NK-92 treated with Interleukin-12 subunit alpha and Interleukin-12 subunit beta, amount 100 ng/mL, for 24 hours (cell line): ENCODE measurements at places on chromosomes 5 and 9.

- DNase-seq = no peak
Observed at GRCh38 chr9:114167591-114168091, 12.3 kb downstream of the COL27A1 start.

GRCh38 chr5:2208239-2208544, 325.5 kb upstream of the IRX4 start:
- no peak for DNase-seq

DNA sequence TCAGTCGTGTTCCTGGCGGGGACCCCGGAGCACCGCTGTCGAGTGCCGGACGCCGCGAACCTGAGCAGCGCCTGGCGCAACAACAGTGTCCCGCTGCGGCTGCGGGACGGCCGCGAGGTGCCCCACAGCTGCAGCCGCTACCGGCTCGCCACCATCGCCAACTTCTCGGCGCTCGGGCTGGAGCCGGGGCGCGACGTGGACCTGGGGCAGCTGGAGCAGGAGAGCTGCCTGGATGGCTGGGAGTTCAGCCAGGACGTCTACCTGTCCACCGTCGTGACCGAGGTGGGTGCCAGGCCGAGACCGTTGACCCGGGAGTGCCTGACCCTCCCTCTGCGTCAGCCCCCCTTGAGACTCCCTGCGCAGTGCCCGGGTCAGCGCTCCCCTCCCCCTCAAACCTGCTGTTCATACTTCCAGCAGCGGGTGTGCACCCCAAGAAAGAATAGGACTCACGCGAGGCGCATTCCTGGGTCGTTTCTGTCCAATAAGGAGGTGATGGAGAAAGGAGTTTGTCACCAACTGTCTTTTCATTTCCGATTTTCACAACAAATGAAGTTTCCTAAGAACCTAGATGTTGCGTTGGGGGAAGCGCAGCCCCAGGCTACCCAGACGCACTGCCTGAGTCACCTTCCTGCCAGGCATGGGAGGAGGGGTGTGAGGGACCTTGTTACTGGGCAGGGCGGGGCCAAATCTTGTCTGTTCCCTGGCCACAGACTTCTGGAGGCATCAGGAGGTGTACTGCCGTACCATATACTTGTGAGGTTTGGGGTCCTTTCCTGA, 722 bp downstream of the SLC22A4 start:
- DNase-seq = peak; percentile 84

DNA sequence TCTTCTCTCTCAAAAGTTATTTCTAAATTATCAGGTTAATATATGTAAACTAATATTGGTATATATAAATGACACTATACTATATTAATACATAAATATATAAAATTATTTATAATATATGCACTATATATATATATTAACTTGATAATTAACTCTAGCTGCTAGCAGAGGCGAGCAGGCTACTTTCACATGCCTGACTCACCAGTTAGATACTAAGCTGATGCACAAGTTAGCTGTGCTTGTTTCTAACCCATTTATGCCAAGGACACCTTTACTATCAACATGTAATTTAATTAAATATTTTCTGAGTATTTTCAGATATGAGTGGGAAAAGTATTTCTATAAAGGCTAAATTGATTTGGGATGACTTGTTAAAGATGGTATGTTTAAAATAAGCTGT, 70.1 kb downstream of the TRIO start:
- DNase-seq = no peak

DNA sequence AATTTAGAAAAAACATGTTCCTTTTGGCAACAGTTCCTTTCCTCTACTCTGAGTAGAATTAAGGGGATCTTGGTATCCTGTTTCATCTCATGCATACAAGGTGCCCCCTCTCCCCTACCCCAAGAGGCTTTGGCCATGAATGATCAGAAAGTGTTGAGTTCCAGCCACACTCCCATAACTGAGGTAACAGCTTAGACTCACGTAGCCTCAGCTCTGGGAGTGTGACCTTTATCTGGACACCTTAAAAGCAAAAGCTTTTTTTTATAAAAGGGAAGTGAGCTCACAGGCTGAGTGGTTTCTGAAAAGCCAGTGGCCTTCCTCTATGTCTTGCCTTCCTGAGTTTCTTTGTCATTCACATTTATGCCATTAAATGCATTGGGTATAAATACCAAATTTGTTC, 900 bp upstream of the HAVCR2 start:
- DNase-seq = peak; percentile 21

- DNase-seq = no peak
Observed at GRCh38 chr5:15495026-15495425, 5.0 kb upstream of the FBXL7 start.

DNA sequence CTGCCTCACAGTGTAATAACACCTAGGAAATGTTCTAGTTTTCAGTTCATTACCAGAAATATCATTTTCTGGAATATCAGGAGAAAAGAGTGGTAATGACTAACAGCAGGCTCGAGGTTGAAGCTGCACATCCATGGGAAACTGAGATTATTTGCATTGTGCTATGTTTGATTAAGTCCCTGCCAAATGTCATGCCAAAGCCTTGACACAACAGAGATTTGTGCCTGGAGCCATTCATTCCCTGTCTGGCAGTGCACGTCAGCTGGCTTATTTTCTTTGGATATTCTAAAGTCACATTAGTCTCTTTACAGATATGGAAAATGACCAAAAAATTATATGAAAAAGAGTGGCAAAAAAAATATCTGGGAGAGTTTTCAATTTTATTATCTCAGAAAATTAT, 848.0 kb downstream of the PTPRD start:
- no peak for DNase-seq

- no peak for DNase-seq
Observed at GRCh38 chr5:59000211-59000610, 417.3 kb downstream of the RAB3C start.

- no peak for DNase-seq
Observed at GRCh38 chr9:123225995-123226394, 42.4 kb downstream of the STRBP start.

DNA sequence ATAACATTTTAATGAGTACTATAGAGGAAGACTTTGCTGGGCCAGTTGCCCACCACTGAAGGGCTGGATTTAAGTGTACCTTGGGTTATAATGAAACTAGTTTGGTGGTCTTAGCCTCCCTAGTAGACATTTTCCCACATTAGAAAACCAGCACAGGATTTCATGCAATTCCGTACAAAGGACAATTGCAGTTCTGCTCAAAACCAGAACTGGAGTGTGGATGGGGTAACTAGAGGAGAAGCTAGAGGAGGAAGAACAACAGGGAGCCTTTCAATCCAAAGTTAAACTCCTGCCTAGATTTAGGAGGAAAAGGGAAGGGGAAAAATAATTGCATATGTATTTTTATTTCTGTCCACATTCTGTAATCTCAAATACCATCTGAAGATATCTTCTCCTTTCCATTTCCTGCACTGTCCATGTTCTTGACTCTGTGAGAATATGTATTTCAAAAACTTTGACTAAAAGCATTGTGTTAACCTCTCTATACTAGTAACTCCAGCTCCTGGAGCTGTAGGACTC, 97.5 kb upstream of the SSBP2 start:
- no peak for DNase-seq

GRCh38 chr9:90890146-90890810, 88.7 kb downstream of the SYK start:
- no peak for DNase-seq

- no peak for DNase-seq
Observed at GRCh38 chr9:90991953-90992352, 190.3 kb downstream of the SYK start.

DNA sequence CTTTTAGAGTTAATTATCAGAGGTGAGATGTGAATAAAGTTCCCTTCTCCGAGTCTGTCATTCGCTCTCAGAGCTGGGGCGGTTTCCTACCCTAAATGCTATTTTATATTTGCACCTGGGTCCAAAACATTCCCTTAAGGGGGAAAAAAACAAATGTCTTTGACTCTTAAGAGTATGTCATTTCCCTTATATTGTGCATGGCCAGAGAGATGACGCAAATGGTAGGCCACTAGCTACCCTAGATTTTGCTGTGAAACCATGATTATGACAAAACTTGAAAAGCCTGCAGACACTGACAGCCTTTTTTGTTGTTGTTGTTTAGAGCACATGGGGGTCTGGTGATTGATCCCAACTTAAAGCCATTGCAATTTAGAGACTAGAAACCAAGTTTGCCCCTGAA, 12.8 kb downstream of the DAB2 start:
- DNase-seq = no peak

DNA sequence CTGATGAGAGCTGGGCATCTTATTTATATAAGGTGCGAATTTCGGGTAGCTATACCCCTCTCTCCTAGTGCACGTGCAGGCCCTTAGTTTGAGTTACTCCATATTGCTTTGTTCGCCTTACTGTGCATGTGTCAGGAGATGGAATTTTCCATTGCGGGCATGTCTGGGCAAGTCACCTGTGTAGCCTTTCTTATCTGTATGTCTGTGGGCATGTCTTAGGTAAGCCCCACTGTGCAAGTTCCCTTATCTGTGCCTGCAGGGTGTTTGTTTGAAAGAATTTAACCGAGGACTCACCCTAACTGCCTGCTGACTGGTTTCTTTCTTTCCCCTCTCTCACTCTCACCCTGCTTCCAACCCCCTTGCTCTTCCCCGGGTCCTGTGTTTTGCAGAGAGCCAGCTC, 140.7 kb upstream of the RANBP3L start:
- no peak for DNase-seq

DNA sequence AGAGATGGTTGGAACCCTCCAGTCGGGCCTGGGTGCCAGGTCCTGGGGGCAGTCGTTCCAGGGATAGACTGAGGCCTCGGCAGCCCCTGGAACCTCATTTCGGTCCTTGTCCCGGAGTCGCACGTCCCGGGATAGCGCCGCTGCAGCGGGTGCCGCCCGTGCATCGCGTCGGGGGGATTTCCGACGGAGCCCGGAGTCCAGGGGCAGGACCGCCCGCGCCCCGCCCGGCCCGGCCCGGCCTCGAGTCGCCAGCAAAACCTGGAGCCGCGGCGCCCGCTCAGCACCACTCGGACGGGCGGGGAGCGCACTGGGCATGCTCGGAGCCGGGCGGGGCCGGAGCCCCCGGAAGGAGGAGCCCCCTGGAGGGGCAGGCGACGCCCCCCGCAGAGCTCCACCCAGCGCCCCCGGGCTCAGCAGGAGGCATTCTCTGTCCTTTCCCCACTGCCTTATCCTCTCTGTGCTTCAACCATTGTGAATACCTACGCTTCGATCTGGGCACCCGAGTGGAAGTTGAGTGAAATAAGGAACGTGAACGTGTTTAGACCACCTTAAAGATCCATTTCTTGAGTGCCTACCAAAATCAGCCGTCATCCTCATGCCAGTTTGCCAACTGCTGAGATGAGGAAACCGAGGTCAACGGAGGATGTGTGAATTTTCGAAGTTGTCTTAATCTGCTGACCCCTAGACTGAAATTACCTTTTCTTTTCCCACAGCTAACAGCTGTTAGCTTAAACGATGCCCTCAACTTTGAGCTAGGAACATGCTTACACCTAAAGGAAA, 1.7 kb upstream of the PTPN3 start:
- no peak for DNase-seq

- no peak for DNase-seq
Observed at GRCh38 chr5:153714798-153715197, 224.3 kb downstream of the GRIA1 start.

- DNase-seq = no peak
Observed at GRCh38 chr9:438066-438465, 223.4 kb downstream of the DOCK8 start.

- DNase-seq = no peak
Observed at GRCh38 chr9:117028103-117028858, 341.2 kb downstream of the TRIM32 start.

DNA sequence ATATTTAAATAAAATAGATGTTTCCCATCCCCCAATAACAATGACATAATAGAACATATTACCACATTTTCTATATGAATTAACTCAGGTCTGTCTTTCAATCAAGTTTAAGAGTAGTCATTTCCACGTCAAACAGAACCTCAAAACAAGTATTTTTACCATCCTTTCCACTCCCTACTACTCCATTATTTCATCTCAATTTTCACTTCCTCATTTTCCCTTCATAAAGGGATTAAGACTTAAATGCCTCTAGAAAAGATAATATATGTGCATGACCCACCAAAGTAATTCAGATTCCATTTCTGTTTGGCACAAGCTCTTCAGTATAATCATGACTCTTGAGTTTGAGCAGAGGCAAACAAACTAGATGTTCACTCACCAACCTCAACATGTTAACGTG, 40.4 kb downstream of the ELOVL7 start:
- no peak for DNase-seq

DNA sequence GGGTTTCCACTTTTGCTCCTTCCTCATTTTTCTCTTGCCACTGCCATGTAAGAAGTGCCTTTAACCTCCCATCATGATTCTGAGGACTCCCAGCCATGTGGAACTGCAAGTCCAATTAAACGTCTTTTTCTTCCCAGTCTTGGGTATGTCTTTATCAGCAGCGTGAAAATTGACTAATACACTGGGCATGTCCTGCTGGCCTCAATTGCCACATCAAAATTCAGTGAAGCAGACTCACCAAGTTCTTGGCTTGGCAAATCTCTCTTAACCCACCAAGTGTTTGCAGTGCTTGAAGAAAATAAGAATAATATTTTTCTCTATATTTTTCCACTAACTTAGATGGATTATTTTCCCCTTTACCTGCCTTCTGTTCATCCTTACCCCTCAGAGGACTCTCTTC, 212.0 kb downstream of the BRINP1 start:
- no peak for DNase-seq

- no peak for DNase-seq
Observed at GRCh38 chr5:166551384-166551783, 1740.1 kb upstream of the WWC1 start.

- no peak for DNase-seq
Observed at GRCh38 chr5:8019719-8020218, 150.8 kb downstream of the MTRR start.

GRCh38 chr5:53407373-53407772, 73.1 kb upstream of the FST start:
- DNase-seq = no peak

DNA sequence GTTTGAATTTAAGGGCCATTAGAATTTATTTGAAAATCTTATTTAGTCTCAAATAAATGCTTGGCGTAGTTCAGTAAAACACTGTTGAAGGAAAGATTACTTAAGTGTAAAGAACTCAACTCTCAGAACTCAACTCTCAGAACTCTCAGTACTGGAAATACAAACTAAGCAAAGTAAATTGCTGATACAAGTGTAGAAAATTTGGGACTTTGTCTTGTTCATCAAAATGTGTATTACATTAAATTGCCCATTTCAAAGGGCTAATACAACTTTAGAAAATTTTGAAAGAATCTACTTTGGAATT, 99.4 kb downstream of the CSNK1G3 start:
- DNase-seq = no peak

- no peak for DNase-seq
Observed at GRCh38 chr9:120080849-120081248, 499.1 kb downstream of the CDK5RAP2 start.

- DNase-seq = no peak
Observed at GRCh38 chr5:30050056-30050815, 1143.2 kb upstream of the CDH6 start.

- peak; percentile 43 for DNase-seq
Observed at GRCh38 chr5:180868960-180869359, 7.9 kb upstream of the ZFP62 start.

- no peak for DNase-seq
Observed at GRCh38 chr5:74406844-74407243, 233.7 kb downstream of the ENC1 start.

GRCh38 chr5:98292496-98292895, 481.0 kb upstream of the RGMB start:
- no peak for DNase-seq
